ENCODE measurements at places on chromosomes 16 and 17. TPM values are rescaled to one million over a fixed set of nuclear protein-coding genes. Genes with fewer than 3 reads are reported as not detected.

DNA sequence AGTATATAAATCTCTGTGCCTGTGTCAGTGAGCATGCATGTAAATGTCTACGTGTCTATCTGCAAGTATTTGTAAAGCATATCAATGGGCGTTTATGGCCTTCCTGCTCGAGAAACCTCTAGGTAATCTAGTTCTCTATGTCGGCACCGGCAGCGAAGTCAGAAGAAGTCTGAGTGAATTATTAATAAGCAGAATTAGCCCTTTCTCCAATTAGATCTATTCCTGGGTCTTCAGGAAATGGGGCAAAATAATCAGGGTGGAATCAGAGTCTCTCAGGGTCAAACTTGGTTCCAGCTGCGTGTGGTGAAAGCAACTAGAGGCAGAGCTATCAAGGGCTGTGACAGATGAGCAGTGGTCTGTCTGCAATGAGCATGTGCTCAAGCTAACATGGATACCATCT lies at the start of gene C17orf78:
TSS of gene C17orf78 (plus strand) at position 280 of the 400 bp plus-strand sequence. CDS start at position 388, 108 bp downstream.
- no peak for DNase-seq

GRCh38 chr16:75351183-75351582 lies 82.1 kb downstream of the CFDP1 start:
- peak; percentile 78 for DNase-seq

GRCh38 chr16:75310541-75310940 lies 59.1 kb upstream of the BCAR1 start:
- no peak for DNase-seq

- DNase-seq, result no peak
These were observed 25.1 kb downstream of the TNRC6A start for GRCh38 chr16:24754543-24754942.

DNA sequence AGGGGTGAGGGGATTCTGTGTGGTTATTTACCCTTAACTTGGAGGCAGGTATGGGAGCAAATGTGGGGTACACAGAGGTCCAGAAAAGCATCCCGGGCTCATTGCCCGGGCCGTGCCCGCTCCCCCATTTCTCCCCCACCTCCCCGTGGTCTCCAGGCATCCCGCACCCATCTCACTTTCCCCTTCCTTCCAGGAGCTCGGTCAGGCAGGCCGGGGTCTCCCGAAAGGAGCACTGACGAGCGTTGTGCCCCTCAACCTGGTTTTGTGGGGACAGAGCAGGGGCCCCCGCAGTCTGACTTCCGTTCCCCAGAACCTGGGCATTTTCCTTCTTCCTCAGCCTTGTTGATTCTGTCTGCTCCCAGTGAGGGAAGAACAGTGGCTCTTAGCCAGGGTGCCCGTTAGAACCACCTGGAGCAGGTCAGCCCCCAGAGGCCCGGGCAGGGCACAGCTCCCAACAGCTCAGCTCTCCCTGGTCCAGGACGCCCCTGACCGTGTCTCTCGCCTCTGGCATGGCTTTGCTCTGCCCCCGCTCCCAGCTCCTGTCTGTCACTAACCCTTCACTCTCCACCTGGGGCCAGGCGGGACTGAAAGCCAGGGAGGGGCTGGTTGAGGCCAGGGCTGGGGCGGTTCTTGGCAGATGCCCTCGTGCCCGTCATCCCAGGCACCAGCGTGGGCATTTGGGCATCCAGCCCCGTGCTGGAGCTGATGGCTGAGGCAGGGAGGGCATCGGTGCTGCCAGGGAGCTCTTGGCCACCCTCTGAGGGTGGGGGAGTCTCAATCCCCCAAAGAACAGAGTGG lies 12.5 kb upstream of the NUDT16L1 start:
- DNase-seq, result no peak

DNA sequence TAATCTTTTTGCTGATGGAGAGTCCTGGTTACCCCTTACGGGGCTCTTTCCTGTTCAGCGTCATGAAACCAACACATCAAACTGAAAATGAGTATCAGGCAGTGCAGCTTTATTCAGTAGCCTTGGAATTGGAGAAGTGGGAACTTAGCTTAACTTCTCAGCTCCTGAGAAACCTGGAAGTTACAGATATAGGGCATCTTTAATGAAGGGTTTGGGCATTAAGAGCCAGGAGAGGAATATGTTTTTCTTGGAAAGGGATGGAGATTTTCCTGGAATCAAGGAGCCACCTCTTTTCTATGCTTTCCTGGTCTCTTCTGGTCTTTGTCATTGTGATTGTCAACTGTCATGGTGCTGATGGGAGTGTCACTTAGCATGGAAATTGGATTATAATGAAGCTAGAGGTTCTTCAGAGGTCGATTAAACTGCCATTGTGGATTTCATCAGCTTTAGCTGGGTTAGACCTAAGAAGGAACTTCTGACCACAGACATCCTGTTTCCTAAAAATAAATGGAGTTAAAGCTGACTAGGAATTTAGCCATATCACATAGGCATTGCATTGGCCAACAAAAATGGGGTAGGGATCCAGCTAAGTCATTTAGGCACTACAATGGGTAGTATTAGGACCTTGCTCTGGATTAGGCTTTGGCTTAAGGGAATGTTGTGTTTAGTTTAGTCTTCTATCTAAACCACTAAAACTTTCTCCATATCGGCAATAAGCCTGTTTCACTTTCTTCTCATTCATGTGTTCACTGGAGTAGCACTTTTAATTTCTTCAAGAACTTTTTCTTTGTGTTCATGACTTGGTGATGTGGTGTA lies 186.4 kb downstream of the BCAS3 start:
- DNase-seq, result peak; percentile 3

- DNase-seq, result no peak
These were observed 19.1 kb downstream of the NOD2 start for GRCh38 chr16:50712560-50712898.

DNA sequence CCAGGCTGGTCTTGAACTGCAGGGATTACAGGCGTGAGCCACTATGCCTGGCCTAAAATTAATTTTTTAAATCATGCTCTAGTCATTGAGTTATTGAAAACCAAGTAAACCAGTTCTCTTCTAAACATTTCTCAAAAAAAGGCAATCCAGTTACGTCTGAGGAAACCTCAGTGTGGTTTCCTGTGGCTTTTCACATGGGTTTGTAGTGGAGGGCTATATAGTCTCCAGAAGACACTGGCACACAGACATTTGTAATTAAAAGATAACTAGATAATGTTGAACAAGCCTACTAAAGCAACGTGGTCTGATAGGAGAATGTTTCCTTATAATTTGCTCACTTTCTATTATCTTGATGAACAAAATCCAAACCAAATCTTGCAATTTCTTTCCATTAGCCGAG lies 5.2 kb upstream of the TOB1 start:
- DNase-seq, result no peak

Gene CMTM2
- total RNA-seq, result not detected

Gene OR1A1
- total RNA-seq, result not detected

GRCh38 chr16:88329726-88330700 lies 52.7 kb upstream of the ZNF469 start:
- DNase-seq, result no peak

Gene KRTAP4-1
- not detected for total RNA-seq

- peak; percentile 91 for DNase-seq
These were observed 19.9 kb downstream of the SNX11 start for GRCh38 chr17:48127371-48128051.

DNA sequence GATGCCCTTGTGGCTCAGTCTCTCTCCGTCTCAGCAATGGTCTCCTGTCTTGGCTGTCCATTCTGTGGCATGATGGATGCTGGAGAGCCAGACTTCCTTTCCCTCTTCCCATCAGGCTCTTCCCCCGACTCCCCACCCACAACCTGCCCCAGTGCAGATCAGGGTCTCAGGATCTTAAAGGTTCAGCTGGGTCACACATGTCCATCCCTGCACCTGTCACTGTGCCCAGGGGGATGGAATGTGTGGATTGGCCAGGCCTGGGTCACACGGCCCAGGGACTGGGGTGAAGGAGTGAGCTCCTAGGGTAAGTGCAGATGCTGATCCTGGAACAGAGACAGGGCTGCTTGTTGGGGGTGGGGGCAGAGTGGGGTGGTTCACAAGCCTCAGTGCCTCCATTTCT lies 23.0 kb downstream of the ADGRG5 start:
- no peak for DNase-seq

DNA sequence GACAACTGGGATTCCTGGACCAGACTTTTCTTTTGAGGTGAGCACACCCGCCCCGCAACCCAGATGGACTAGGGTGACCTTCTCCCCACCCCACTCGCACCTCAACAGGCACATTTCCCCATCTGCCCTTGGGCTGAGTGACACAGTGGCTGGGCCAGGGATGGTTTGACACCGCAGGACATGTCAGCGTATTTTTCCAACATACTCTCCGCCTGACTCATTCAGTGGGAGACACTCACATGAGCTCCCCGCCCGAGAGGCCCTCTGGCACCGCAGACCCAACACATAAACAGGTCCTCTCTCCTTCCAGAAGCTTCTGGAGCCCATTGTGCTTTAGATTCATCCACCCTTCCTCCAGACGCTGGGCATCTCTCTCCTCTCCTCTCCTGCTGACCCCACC lies 69.4 kb downstream of the ZDHHC7 start:
- DNase-seq, result no peak

DNA sequence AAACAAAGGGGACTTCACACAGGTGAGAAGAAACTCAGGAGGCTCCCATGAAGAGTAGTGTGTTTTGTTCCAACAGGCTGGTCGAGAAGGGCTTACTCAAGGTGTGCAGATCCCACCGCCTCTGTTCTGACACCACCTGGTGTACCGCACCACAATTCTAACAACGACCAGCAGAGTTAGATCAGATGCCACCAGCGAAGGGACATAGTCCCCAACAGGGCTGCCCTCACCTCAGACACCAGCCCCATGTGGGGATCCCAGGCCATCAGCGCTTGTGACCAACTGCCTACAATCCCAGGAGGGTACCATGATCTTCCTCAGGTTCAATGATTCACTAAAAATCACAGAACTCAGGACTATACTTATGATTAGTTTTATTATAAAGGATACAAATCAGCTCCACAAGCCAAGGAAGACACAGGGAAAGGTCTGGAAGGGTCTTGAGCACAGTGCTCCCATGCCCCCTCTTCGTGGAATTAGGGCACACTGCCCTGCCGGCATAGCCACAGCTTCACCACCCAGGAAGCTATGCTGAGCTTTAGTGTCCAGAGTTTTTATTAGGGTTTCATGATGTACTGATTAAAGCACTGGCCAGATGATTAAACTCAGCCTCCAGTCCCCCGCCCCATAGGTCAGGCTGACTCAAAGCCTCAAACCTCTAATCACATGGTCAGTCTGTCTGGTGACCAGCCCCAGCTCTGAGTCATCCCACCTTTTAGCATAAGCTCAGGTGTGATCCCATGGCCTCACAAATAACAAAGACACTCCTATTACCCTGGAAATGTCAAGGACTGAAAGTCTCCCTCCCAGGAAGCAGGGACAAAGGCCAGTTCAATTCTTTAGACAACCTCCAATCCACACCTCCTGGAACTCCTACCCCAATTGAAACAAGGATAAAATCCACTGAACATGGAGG lies 26.0 kb downstream of the TRIM25 start:
- no peak for DNase-seq

Gene LITAFD
- not detected for total RNA-seq

GRCh38 chr17:10777890-10778289 lies 26.0 kb downstream of the TMEM238L start:
- DNase-seq, result no peak

- no peak for DNase-seq
These were observed 2.2 kb downstream of the THOC6 start for GRCh38 chr16:3026003-3026378.

DNA sequence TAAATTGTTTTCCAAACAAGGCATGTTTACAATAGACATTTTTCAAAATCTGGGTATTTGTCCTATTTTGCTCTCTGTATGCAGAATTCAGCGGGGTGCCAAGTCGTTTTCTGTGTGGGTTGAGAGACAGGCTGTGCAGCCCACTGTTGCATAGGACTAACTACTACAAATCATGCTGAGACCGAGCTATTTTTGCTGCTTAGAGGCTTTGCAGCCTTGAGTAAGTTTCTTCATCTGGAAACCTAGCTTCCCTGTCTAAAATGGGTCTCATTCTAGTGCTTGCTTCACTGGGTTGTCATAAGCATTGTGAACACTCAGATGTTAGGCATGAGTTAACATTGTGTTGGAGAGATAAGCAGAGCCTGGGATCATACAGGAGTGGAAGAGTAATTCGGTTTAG lies 1.3 kb downstream of the PRPSAP2 start:
- no peak for DNase-seq
